ENCODE measurements at places on chromosomes 2 and 18.

DNA sequence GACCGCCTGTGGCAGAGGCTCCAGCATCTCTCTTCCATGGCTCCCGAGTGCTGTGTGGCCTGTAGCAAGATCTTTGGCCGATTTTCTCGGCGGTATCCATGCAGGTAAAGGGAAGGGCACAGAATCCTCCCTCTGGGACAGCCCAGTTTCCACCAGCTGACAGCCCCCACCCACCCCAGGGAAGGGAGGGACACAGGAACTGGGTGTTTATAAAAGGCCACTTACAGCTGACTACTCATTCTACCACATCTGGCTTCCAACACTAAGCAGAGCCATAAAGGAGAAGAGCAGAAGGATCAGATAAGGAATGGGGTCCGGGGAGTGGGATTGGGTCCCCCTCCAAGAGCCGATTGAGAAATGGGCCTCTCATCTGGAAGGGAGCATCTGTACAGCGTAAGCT lies 20.2 kb downstream of the RUFY4 start:
- DNase-seq: no peak

DNA sequence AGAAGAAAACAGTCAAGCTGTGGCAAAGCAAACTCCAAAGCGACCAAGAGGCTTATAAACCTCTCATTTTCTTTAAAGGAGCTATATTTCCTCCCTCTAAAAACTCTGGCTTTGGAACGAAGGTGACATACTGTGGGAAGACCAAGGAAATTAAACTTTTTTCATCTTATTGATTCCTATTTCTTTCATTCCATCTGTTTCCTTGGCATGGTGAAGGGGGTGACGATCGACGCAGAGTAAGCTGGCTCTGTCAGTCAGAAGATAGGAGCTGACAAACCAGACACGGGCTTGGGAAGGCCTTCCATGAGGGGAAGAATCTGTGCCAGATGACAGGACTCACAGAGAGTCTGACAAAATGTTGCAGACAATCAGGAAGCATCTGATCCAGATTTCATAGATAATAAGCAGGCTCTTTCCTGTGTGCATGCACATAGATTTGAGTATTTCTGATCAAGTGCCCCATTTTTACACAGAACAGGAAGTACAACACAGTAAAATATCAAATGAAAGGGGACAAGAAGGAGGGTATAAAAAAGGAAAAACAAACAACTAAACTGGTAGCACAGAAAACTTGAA lies 261.7 kb downstream of the SATB2 start:
- DNase-seq: no peak

DNA sequence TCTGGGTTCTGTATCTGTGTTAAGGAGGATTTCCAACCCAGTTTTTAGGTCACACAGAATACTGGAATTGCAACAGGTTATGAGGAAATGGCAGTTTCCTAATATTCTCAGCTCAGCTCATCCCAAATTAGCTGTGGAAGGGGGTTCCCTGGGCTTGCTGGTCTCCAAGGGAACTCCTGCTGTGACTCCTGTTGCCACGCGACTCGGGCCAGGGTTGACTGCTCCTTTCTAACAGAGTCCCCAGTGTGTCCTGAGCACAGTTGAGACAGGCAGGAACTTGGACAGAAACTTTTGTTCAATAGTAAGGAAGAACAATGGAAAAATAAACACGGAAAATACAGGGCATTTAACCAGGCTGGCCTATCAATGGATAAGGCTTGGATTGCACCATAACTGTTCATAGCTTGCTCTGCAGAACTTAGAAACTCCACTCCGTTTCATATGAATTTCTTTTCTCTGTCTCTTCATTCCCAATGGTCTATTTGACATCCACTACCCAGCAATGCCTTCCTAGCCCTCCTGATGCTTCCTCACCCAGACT lies 3.8 kb upstream of the ROCK2 start:
- no peak for DNase-seq

- no peak for DNase-seq
These were observed 8.1 kb downstream of the CYB5A start for GRCh38 chr18:74283646-74284045.

- no peak for DNase-seq
These were observed 15.4 kb upstream of the TET3 start for GRCh38 chr2:73969356-73969755.

DNA sequence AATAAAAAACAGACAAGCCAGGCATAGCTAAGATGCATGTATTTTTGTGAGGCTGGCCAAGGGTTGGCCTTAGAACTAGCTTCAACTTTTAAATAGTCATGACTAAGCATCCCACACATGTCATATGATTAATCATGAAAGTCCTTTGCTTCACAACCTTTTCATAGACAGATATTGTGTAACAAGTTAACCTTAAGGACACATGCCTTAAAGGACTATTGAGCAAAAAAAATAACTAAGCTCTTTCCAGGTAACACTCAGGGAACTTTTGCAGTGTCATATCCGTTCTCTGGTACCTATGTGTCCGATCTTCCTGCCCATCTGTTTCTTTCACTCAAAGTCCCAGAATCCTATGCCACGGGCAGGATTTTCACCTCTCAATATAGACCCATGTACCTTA lies 498.4 kb downstream of the STK39 start:
- no peak for DNase-seq
